ENCODE measurements at places on chromosomes 3 and 15. TPM values are rescaled to one million over a fixed set of nuclear protein-coding genes. Genes with fewer than 3 reads are reported as not detected.
A peak's percentile ranks its signal among the peaks of the same experiment; 100 is the strongest.

DNA sequence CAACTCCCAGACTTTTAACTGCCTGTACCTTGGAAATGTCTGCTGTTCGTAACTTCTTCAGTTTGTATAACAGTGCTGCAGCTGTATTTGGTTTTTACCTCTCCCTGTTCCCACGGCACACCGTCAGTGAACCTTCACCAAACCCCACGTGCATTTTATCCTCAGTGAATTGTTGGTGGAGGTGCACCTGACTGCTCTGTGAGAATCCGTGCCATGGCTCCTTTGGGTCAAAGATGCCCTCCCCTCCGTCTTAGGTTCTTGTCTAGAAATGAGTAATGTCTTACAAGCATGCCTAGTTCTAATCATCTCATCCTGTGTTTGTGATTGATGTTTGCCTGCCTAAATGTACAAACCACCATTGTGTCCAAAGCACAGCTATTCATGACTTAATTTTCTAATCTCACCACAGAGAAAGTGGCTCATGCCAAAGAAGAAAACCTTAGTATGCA, 28.2 kb downstream of the TPM1 start:
- DNase-seq: no peak

GRCh38 chr3:115523458-115523857, 99.9 kb upstream of the GAP43 start:
- DNase-seq: no peak

GRCh38 chr3:144185276-144185675, 213.7 kb downstream of the DIPK2A start:
- no peak for DNase-seq

GRCh38 chr15:98874370-98874769, 133.2 kb downstream of the PGPEP1L start:
- DNase-seq: no peak

GRCh38 chr3:78353231-78353630, 1313.3 kb downstream of the ROBO2 start:
- DNase-seq: no peak

DNA sequence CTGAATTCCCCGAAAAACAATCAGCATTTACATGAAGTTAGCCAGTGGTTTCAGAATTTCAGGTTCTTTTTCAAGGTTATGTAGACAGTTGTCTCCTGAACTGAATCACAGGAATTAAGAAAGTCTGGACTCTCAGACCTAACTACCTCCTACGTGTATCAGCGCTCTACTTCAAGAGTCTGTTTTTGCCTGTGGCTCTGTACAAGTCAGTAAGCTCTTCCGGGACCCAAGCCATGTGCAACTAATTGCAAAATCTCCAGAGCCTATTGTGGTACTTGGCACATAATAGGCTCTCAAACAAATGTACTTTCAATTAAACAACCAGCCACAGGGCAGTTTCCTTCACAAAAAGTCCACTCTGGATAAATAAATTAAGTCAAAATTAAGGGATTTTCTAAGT, 414.2 kb downstream of the PDCD6IP start:
- peak; percentile 56 for DNase-seq

- DNase-seq: peak; percentile 75
These were observed 65.1 kb downstream of the GLCE start for GRCh38 chr15:69225355-69226022.

RYR3 gene
- total RNA-seq: not detected

- DNase-seq: no peak
These were observed 13.3 kb downstream of the RPSA start for GRCh38 chr3:39419742-39420315.

CLRN1 gene
- not detected for total RNA-seq

DNA sequence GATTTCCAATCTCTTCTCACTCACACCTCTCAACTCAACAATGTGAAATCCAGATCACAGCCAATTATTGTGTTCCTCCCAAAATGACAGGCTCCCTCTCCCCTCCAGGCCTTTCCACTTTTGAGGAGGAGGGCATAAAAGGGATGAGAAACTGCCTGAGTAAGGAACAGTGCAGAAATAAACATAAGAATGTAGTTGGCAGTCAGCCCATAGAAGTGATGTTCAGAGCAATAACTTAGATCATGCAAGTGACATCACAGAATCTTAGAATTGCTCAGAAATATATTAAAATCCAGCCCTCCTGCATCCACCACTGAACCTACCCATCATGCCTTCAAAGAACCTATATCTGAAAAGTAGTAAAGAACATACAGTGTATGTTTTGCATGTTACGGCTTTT, 299.4 kb upstream of the GADL1 start:
- peak; percentile 5 for DNase-seq

DNA sequence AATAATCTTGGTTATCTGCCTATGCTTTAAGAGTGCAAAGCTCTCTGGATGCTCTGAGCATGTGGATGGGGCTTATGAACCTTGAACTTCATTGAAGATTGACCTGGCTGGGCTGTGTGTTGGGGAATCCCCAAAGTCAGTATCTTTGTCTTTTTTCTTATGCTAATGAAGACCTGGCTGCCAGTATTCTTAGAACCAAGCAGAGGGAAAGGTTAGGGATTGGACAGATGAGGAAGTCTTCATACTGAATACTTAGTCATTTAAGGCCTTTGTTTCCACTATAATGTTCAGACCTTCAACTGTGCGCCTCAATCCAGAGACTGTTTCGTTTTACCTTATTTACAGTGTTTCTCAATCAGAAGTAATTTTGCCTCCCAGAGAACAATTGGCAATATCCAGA, 42.5 kb upstream of the CMTM7 start:
- DNase-seq: no peak
